ENCODE measurements at places on chromosomes 16 and 17.

- no peak for DNase-seq
These were observed 8.4 kb downstream of the SRL start for GRCh38 chr16:4233431-4233830.

GRCh38 chr17:77459018-77459755, 318.4 kb downstream of the SEC14L1 start:
- DNase-seq = no peak

DNA sequence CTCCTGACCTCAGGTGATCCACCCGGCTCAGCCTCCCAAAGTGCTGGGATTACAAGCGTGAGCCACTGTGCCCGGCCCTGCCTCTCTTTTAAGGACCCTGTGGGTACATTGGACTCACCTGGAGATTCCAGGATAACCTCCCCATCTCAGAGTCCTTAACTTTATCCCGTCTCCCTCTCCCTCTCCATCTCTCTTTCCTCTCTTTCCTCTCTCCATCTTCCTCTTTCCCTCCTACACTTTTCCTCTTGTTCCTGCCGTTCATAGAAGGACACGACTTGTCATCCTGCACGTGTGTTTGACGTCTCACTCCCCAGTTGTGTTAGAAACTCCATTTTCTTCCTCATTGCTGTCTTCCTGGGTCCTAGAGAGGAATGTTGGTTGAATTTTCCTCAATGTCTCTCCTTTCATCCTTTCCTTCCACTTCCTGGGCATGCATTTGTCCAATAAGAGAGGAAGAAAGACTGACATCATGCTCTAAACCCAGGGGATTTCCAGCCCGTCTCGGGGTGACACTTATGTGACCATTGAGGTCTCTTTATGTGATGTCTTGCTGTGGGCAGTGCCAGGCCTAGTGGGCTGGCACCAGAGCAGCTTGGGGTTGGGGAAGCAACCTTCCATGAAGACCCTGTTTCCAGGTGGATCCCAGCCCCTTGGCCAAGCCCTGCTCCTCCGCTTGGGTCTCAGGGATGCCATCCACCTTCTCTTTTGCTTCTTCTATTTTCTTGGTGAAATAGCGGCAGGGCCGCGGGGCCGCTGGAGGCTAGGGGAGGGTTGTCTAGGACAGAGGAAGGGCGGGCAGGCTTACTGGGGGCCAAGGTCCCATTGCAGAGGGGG, 39.8 kb upstream of the IRF8 start:
- DNase-seq = no peak

- DNase-seq = no peak
These were observed 14.6 kb upstream of the CIITA start for GRCh38 chr16:10862438-10862837.

DNA sequence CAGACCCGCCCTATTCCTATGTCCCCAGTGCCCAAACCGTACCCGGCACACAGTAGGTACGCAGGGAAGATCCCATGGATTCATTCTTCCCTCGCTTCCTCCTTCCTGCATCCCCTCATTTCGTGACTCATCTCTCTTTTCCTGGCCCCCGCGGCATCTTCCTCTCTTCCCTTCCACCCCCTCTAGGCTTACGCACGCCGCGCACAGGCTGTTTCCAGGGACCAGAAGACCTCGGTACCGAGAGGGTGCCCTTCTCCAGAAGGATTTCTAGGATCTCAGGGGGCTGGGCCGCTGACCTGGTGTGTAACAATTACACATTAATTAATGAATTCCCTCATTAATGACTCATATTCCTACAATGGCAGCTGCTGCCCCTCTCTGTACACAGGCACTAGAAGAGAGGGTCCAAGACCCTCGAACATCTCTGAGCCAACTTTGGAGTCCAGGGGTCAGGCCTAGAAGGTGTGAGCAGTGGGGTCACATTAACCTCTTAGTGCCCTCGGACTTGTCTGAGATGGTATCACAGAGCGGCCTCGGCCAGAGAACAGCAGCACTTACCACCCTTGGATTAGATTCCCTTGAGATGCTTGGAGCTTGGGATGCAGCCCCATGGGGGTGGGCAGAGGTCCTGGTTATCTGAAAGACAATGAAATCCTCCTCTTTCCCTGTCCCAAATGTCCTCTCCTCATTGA, 16.8 kb upstream of the PLLP start:
- DNase-seq = no peak

DNA sequence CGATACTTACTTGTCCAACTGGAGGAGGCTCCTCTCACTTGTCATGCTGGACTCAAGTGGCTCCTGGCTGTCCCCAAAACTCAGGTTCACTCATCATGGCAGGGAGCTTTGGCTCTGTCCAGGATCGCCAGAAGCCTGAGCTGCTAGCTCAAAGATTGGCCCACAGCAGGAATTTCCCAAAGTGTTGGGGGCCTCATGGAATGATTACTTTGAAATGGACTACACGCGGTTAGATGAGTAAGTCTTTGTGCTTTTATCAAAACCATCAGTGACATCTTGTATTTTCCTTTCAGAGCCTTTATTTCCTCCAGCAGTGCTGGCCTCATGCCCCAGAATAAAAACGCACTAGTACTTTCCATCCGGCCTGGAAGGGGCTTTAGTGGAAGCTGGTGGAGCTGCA, 29.2 kb upstream of the PHB1 start:
- DNase-seq = no peak

GRCh38 chr16:85206472-85207356, 94.4 kb upstream of the CIBAR2 start:
- no peak for DNase-seq

DNA sequence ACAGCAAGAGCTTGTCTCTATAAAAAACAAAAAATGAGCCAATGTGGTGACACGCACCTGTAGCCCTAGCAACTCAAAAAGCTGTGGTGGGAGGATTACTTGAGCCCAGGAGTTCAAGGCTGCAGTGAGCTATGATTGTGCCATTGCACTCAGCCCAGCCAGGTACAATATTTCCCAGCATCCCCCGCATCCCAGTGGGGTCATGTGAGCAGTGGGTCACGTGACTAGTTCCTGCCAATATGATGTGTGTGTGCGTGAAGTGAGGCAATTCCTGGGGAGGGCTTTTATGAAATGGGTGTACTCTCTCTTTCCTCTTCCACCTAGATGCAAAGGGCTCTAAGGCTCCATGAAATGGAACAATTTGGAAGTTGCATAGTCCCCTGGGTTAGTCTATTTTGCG, 81.3 kb downstream of the GSG1L start:
- no peak for DNase-seq

DNA sequence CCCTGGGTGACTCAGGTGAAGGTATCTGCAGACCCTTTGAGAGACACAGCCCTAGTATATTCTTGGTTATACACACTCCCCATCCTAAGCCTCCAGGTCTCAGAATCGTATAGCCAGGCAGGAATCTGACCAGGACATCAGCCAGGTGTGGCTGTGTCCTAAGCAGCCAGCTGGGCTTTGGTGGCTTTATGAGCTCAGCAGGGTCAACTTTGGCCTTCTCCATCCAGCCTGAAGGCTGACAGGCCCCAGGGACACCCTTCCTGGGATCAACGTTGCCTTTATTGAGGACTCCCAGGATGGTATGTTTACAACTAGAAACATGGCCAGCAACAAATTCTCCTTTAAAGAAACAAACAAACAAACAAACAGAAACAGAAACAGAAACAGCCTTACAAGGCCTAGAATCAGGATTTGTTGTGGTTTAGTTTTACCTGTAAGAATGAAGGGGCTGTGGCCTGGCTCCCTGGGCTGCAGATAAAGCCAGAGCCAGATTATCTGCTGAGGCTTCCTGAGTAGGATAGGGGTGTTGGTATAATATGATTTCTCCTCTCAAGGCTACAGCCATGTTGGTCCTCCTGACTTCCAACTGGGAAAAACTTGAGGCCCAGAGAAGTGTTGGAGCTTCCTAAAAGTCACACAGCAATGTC, 8.5 kb downstream of the KIF19 start:
- DNase-seq = no peak

GRCh38 chr17:72416054-72416675, 295.3 kb downstream of the SOX9 start:
- DNase-seq = no peak

- DNase-seq = no peak
These were observed 138.1 kb downstream of the TRIM37 start for GRCh38 chr17:58968426-58969061.

Data from stimulated activated naive CD4-positive, alpha-beta T cell (primary cell).